DMS 273 treated with DMSO at 0.1 percent for 48 hours (cell line): ENCODE measurements at places on chromosomes 1 and 21.

DNA sequence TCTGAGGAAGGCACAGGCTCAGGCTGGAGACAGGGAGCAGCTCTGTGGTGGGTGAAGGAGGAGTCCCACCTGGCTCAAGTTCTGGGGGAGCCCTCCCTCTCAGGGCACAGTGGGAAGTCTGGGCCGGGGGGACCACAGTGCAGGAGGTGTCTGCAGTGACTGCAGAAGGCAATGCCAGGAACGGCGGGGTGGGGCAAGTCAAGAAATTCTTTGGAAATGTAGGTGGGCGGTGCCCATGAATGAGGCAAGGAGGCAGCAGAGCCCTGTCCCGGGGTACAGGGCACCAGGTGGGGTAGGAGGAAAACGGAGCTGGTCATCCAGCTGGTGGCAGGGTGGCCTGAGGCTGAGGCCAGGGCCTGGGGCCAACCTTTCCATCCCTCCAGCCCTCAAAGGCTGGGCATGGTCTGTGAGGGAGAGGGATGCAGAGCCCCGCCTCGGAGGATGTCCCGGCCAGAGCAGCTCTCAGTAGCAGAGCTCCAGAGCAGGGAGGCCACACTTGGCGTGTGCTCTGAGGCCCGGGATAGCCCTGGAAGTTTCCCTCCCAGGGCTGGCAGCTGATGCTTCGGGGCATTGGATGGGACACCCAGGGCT is 4.7 kb downstream of the TFF3 start:
- no peak for DNase-seq

- DNase-seq = no peak
These were observed 4.5 kb upstream of the ZMYM4 start for GRCh38 chr1:35264035-35264434.

- no peak for DNase-seq
These were observed at the start of gene FNDC5 for GRCh38 chr1:32870615-32871363. FNDC5 (minus strand) TSS chr1:32870912.

GRCh38 chr1:34019741-34020552 is 145.1 kb downstream of the CSMD2 start:
- no peak for DNase-seq

DNA sequence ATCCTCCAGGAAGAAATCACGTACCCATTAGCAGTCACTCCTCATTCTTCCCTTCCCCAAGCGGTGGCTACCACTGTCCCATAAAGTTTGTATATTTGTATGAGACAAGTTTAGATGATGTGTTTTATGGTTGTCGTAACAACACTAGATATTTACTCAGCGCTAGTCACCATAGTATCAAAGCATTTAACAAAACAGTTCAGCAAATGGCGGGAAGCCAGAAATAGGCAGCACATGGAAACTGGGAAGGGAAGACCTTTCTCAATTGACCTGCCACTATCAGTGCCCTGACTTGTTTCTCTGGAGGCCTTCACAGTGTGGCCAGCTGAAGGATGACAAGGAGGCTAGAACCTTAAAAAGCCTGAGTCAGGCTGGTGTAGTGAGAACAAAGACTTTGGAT is 31.1 kb downstream of the CNST start:
- DNase-seq = no peak
